ENCODE measurements at places on chromosomes 16 and 17. TPM values are rescaled to one million over a fixed set of nuclear protein-coding genes. Genes with fewer than 3 reads are reported as not detected.

DNA sequence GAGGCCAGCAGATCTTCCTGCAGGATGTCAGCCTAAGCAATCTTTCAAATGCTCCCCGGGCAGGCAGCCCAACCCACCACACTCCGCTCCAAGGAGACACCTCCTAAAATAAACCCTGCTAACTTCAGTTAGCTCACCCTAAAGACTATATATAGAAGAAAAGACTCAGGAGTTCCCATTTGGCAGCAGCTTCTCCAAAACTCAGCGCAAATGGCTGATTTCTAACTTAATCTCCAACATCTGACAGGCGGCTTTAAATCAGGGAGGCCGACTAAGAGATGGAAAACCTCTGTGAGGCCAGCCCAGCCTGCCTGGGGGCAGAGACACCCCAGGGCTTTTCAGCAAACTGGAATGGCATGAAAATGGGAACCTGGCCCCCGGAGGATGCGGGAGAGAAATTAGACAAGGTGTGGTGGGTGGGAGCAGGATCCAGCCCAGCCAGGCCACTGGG lies 91.6 kb downstream of the XYLT1 start:
- no peak for DNase-seq

Gene SPNS1
- 35.5 TPM for total RNA-seq

Gene BTBD17
- total RNA-seq = under 0.01 TPM

DNA sequence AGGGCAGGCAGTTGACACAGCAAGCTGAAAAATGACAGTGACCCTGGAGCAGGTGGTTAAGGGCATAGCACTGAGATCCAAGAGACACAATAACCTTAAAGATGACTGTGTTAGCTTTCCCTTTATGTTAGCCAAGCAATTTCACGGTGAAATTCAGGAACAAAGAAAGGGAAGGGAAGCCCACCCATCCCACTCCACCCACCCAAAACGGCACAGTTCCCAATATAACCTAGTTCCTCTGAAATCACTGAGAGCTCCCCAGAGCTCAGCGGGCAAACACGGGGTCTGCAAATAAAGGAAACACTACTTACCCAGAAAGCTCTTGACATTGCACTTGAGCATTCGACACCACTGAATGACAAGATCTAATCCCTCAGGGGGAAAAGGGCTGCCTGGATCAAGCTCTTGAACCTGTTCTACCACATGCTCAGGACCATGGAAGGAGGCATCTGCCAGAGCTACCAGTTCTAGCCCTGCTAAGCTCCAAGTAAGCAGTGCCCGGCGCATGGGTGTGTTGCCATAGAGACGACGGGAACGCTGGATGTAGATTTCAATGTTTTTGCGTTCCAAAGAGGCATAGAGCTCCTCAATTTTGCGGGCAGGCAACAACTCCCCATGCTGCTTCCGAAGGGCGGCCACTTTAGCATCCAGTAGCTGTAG lies 10.6 kb downstream of the BLTP2 start:
- DNase-seq = no peak

GRCh38 chr17:2828397-2829038 lies 32.3 kb downstream of the RAP1GAP2 start:
- peak; percentile 72 for DNase-seq

Gene PPP1R27
- total RNA-seq = 1.3 TPM

DNA sequence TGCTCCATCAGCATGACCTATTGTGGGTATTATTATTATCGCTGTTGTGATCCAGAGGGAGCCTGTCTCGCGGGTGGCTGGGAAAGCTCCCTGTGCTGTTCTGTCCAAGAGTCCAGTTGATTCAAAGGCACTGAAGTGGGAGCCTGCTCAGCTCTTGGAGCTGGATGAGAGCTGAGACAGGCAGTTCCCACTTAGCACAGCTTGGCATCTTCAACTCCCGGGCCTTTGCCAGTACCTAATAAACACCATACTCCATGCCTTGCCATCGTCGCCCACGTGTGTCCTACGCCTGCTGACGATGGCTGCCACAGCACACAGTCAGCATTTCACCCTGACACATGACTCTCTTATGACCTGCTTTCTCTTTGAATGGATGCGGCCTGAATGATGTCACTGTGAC lies 32.6 kb downstream of the RTN4RL1 start:
- no peak for DNase-seq

DNA sequence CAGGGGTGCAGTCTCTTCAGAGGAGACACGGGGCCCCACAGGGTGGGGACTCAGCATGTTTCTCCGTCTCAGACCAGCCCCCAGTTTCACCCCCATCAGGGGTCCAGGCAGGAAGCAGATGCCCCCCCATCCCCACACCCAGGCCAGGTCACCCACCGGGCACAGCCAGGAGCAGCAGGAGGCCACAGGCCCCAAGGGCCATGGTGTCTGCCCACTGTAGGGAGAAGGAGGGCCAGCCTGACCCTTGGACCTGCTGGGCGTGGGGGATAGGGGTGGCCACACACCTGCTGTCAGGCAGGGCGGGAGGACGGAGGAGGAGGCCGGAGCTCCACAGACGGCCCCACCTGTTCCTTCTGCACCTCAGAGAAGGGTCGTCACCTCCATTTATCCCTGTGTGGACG lies at the start of gene TPSG1:
TSS of gene TPSG1 (minus strand) at position 218 of the 401 bp plus-strand sequence. CDS start at position 202, 16 bp downstream.
- no peak for DNase-seq

- no peak for DNase-seq
Measured at GRCh38 chr17:2692781-2693135, 18.8 kb downstream of the CLUH start.

Gene KRT12
- not detected for total RNA-seq

GRCh38 chr17:49063652-49064051 lies 66.5 kb downstream of the IGF2BP1 start:
- no peak for DNase-seq

Gene CES5A
- total RNA-seq = not detected

DNA sequence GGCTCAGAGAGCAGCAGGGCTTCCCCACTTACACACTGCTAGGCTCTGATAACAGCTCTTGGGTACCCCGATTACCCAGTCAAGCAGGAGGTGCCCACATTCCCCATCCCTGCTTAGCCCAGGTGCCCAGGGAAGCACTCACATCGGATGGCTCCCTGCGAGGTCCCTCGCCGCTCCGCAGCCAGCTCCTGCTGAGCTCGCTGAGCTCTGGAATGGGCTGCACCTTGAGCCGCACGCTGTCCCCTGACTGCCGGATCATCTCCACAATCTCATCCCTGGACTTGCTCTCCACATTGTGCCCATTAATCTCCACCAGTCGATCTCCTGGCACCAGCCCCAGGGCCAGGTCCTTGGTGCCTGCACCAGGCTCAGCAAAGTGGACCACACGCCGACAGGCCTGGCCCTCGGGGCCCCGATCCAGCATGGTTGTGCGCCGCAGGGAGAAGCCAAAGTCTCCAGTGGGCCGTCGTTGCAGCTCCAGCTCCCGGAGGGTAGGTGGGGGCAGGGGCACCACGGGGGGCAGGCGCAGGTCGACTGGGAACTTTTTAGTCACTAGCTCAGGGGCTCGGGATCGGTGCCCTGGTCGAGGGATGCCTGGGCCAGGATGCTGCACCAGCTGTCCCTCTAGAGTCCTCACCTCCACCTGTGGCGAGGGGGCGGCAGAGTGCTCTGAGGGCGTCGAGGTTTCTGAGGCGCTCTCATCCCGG lies 14.2 kb downstream of the MYO18A start:
- no peak for DNase-seq

DNA sequence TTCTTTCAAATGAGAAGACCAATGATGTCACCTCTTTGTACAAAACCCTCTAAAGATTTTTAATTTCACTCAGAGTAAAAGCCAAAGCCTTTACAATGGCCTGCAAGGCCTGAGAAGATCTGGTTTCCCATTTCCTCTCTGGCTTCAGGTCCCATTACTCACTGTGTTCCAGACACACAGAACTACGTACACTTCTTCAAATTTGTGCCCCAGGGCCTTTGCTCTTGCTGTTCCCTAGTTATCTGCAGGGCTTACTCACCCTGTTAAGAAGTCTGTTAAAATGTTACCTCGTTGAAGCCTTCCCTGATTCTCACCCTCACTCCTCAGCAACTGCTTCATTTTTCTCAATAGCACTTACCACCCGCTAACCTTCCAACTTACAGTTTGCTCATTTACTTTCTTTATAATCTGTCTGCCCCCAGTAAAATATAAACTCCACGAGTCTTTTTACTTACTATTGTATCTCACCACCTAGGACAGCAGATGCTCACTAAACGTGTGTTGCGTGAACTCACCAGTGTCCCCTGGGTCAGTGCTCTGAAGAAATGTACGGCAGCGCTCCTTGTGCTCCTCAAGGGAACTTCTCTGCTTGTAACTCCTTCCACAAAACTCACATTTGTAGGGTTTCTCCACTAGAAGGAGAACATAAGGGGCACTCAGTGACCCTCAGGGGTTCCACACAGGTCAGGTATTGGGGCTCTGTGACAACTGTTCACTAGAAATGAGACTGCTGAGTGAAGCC lies 50.2 kb downstream of the GRB7 start:
- DNase-seq = no peak

GRCh38 chr17:15123593-15124263 lies 141.4 kb downstream of the PMP22 start:
- no peak for DNase-seq

- DNase-seq = no peak
Measured at GRCh38 chr16:48614759-48615158, 4.8 kb upstream of the N4BP1 start.

DNA sequence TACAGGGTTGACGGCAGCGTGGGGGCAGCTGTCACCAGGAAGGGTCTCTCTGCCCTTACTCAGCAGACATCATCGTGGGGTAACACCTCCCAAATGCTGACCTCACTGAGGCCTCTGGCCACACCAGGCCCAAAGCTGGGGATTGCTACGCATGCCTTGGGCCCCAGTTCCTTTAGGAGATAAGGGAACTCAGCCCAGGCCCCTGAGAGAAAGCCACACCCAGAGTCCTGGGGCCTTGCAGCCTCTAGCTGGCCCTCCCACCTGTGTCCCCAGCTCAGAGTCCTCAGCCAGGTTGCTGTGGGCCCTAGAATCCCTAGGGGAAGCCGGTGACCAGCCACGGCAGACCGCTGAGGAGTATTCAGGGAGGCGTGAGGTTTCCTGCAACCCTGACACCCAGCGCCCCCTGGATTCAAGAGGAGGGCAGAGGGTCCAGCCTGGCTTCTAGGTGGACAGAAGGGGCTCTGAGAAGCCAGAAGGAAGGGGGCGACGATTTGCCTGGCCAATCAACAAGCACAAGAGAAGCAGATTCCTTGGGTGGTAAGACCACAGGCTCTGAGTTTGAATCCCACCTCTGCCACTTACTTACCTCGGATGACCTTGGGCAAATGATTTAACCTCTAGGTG lies 10.3 kb upstream of the GINS2 start:
- DNase-seq = no peak

Gene C16orf89
- total RNA-seq = not detected

Gene TMIGD1
- not detected for total RNA-seq

Gene OSGIN1
- 0.81 TPM for total RNA-seq

DNA sequence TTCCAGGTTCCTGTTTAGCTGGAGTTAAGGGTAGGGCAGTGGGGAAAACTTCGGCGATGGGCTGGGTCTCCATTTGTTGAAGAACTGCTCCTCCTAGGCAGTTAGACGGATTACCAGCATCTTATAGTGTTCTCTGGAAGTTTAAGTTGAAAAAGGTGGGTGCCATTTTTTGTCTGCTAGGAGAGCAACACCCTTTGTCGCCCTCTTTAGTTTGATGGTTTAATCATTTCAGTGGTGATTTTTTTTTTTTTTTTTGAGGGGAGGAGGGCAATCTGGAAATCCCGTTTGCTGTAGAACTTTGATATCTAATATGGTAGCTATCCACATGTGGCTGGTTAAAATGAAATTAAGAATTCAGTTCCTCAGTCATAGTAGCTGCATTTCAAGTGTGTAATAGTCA lies 4.1 kb downstream of the UBFD1 start:
- DNase-seq = no peak

DNA sequence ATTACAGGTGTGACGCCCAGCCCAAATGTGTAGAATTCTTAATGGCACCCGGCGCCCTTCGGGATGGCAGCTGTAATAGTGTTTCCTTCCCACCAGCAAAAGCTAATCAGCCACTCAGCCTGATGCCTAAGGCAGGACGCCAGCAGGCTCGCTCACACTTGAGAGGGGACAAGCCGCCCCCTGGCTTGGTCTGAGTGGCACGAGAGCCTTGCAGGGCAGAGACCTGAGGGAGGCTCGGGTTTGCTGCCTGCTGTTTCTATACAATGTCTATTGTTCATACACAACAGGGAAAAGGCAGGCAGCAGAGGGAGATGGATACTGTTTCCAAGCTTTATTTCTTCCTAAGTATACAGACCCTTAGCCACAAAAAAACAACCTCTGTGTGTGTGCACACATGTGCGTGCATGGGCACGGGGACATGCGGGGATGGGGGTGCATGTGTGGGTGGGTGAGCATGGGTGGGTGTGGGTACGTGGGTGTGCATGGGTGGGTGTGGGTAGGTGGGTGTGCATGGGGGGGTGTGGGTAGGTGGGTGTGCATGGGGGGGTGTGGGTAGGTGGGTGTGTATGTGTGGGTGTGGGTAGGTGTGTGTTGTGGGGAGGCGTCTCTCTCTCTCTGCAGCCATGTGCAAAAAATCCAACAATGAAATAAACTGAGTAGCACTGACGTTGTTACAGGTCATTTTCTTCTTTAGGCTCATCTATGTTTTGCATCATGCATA lies 10.0 kb downstream of the SLC38A8 start:
- DNase-seq = no peak

DNA sequence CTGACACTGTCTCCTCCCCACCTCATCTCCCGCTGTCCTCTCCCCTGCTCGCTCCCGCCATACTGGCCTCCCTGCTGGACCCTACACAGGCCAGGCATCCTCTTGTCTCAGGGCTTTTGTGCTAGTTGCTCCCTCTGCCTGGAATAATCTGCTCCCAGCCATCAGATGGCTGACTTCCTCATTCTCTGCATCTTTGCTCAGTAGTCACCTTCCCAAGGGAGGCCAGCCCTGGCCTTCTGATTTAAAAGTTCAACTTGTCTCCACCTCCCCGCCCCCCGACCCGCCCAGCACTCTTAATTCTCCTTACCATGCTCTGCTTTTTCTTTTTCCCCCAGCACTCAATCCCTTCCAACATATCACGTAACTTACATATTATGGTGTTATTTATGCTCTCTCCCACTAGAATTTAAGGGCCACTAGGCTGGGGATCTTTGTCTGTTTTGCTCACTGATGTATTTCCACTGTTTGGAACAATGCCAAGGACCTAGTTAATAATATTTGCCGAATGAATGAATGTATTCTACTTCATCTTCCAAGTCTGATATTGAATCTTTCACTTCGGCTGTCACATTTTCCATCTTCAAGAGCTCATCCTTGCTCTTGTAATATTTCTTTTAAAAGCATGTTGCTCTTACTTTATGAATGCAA lies 178.3 kb downstream of the CDK5R1 start:
- no peak for DNase-seq

GRCh38 chr17:28963055-28963611 lies 11.8 kb upstream of the PHF12 start:
- DNase-seq = no peak

Gene SMARCE1
- 46.6 TPM for total RNA-seq

Measured in hematopoietic multipotent progenitor cell (in vitro differentiated cells).